Inflammatory macrophage treated with lipopolysaccharide for 1 hour (primary cell): ENCODE measurements at places on chromosomes 3 and 15.

GRCh38 chr3:13896473-13897154, 16.7 kb upstream of the WNT7A start:
- DNase-seq, result peak; percentile 53

GRCh38 chr3:120487191-120487650, 36.4 kb upstream of the FSTL1 start:
- no peak for DNase-seq

DNA sequence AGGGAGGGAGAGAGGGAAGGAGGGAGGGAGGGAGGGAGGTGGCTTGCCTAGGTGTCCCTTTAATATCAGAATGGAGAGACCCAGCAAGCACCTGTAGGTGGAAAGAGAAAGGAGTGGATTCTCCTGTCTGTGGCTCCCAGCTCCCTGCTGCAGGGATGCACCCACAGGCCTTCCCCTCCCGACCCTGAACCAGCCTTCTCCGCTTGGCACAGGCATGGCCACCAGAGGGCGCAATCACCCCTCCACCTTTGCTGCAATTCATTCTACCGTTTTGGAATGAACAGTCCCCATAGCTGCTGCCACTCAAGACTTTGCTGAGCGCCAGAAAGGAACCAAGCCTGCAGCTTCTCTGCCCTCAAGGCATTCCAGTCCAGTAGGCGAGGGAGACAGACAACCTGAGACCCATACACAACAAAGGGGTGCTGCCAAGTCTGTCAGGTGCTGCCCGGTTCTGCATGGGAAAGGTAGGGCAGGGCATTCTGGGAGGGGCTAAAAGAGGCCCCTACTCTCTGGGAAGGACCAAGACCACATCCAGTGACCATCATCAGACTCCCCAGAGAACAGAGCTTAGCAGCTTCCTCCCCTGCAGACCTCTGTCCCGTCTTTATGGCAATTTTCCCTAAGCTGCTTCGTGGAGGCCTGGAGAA, 4.9 kb downstream of the TLR9 start:
- peak; percentile 34 for DNase-seq

DNA sequence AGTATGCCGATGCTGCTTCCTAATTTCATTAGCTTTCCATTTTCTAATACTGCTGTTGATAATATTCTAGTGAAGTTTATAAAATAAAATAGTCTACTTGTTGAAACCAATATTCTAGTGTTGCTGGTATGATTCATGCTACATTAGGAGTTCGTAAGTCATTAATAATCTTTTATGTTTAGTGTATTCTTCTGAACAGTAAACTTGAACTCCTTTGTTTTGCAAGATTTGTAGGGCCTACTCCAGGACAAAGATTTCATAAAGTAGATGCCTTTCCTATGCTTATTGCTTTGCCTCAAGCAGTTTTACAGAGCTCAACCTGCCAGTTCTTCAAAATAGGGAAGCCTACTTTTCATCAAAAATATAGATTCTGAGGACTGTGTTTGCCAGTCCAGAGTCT, 111.5 kb downstream of the RSRC1 start:
- no peak for DNase-seq

DNA sequence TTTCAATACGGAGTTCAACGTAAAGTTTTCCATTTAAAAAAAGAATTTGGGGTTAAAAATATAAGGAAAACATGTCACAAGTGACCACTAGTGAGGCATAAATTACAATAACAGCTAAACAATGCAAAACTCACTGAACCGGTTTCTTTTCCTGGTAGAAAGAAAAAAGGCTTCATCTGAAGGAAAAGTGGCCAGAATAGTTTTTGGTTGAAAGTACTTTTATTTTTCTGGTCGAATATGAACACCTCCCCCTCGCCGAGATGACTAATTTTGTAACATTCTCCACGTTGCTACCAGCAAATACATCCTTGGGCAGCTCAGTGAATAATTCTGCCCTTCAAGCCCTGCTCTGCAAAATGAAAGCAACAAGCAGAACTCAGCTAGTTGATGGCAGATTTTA, 3.9 kb upstream of the SRGAP3 start:
- DNase-seq, result no peak
